ENCODE measurements at places on chromosomes 2 and 18.

GRCh38 chr2:127594116-127594591 lies 51.8 kb upstream of the GPR17 start:
- DNase-seq, result no peak

- no peak for DNase-seq
Measured at GRCh38 chr18:25886283-25886682, 204.1 kb downstream of the SS18 start.

DNA sequence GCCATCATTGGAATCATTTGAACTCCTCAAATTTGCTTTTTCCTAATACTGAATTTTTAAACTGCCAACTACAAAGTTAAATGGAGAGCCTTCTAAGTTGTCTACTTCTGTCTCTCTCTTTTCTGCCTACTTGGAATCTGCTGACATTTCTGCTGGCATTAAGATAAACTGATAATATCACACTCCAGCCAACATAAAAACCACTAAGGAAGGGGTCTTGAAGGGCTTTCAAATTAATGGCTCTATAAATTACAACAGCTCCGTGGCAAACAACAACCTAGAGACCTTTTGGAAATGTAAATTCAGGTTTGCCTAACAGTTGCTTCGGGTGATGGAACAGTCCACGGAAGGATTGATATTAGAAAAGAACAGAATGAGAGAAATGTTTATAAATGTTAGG lies 12.1 kb downstream of the ALPP start:
- no peak for DNase-seq

DNA sequence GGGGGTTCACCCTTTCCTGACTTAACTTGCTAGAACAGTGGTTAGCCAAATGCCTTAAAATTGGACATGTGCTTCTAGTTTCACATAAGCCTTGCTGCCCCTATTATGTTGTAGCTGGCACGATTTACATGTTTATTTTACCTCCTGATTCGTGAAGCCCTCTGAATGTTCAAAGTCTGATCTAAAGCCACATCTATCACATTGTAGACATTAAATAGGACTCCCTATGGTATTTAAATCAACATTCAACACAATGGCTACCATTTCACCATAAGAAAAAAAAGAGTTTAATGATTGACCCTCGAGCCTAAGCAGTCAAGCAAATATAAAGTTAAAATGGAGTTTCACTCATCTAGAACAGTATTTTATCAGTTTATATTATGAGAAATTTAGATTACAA lies 151.5 kb downstream of the GULP1 start:
- DNase-seq, result no peak

DNA sequence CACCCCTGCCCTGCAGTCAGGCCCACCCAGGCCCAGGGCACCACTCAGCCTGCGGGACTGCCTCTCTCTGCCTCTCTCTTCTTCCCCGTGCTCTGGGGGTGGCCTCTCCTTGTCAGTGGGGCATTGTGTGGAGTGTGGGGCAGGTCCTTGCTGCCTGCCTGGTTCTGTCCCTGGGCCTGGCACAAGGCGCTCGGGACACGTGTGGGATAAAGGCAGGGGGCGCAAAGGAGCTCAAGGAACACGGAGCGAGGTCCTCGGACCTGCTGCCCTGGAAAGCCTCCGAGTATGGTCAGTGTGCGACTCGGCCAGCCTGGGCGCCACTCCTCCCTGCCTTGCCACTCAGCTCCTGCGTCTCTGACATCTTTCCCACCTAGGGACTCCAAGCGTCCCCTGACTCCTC lies 262.2 kb downstream of the HDAC4 start:
- no peak for DNase-seq

DNA sequence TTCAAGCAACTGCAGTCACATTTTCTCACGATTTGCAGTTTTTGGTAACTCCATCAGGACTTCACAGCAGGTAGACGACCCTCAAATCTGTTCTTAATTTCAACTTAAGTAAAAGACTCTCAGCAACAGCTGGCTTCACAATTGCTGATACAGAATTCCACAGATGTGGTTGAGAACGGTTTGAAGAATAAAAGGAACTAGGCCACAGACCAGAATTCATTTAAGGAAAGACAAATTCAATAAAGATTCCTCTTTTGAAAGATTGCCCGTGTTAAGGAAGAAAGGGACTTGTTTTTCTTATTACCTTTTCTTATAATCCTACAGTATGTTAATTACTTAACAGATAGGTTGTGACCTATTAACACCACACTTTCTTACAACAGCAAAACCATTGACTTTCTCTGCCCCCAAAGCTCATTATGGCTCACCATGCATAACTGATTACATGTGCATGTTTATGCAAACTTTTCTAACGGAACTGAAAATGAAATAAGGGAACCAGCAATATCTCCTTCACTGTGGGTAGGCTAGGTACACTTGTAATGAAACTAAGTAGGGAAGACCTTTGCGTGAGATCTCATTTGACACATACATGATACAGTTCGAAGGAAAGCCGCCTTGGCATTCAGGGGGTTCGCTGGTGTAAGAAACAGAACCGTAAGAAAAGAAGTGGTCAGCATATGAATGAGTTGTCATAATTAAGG lies 4.7 kb upstream of the ZNF516 start:
- DNase-seq, result no peak

- no peak for DNase-seq
Measured at GRCh38 chr18:41783065-41783818, 171.8 kb upstream of the PIK3C3 start.
